ENCODE measurements at places on chromosomes 7 and 10.
A peak's percentile ranks its signal among the peaks of the same experiment; 100 is the strongest.

- DNase-seq: no peak
These were observed 1151.8 kb downstream of the TYW1 start for GRCh38 chr7:68148440-68148839.

- DNase-seq: no peak
These were observed 61.7 kb downstream of the GSAP start for GRCh38 chr7:77354484-77354883.

- no peak for DNase-seq
These were observed 52.8 kb downstream of the HHEX start for GRCh38 chr10:92742331-92743228.

GRCh38 chr10:116554628-116555027 lies 8.9 kb downstream of the PNLIP start:
- no peak for DNase-seq

GRCh38 chr10:96325719-96326373 lies 21.6 kb downstream of the DNTT start:
- DNase-seq: no peak

DNA sequence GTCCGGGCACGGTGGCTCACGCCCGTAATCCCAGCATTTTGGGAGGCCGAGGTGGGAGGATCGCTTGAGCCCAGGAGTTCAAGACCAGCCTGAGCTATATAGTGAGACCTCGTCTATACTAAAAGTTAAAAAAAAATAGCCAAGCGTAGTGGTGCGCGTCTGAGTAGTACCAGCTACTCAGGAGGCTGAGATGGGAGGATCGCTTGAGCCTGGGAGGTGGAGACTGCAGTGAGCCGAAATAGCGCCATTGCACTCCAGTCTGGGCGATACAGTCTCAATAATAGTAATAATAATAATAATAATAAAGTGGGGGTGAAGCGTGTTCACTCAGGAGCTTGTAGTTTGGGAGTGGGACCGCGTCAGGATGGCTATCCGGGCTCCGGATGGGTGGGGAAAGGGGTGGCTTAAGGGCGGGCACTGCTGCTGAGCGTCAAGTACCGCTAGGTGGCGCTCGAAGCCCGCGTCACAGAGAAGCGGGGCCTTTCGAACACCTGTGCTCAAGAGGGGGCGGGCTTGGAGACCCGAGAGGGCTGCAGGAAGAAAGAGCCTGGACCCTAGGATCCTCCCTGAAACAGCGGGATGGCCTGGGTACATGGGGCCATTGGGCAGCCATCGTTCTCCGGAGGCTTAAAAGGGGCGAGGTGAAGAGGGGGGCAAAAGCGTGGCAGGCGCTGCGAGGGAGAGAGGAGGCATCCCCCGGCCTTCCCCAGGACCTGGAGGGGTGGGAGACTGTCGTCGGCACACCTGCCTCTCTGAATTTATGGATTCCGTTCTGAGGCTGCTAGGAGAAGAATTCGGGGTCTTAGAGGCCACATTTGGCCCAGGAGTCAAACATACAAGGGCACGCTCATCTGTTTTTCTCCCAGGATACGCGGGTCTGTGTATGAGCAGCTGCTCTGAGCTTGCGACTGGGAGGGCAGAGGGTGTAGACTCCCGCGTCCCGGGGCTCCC lies 14.5 kb downstream of the LBX1 start:
- DNase-seq: peak; percentile 84

GRCh38 chr7:111486472-111487142 lies 75.7 kb downstream of the IMMP2L start:
- peak; percentile 5 for DNase-seq
